Stimulated activated CD4-positive, alpha-beta T cell treated with anti-CD3 and anti-CD28 coated beads, Interleukin-2, amount 100 ng/mL, for 4 hours (primary cell): ENCODE measurements at places on chromosomes 1 and 21.
A peak's percentile ranks its signal among the peaks of the same experiment; 100 is the strongest.

DNA sequence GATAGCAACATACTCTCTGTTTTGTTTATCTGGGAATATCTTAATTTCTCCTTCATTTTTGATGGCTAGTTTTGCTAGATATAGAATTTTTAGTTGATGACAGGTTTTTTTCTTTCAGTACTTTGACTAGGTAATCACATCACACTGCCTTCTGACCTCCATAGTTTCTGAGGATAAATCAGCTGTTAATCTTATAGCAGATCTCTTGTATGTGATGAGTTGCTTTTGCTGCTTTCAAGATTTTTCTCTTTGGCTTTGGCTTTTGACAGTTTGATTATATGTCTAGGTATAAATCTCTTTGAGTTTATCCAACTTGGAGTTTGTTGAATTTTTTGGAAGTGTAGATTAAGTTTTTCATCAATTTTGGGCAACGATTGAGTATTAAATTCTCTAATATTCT lies 142.6 kb downstream of the ZNF644 start:
- no peak for DNase-seq

- DNase-seq, result no peak
Measured at GRCh38 chr21:36584980-36585940, 105.3 kb upstream of the CLDN14 start.

DNA sequence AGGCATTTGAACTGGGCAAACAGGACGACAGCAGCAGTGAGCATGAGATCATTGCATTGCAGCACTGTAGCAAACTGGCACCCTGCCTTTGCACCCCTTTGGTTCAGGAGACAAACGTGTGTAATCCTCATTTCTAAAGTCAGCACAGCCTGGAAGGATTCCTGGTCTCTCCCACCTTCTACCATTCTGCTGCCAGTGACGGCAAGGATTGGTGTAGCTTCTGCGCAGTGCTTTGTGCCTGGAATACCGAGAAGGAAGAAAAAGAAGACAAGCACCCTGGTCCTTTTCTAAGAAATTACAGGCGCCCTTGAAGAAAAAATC lies 805.3 kb downstream of the USP25 start:
- DNase-seq, result no peak

- DNase-seq, result no peak
Measured at GRCh38 chr21:39712976-39713375, 32.0 kb upstream of the IGSF5 start.

GRCh38 chr1:184497959-184498723 lies 111.3 kb downstream of the C1orf21 start:
- DNase-seq, result no peak

- no peak for DNase-seq
Measured at GRCh38 chr1:221444346-221444745, 297.5 kb downstream of the DUSP10 start.

GRCh38 chr1:2903226-2903625 lies 101.7 kb upstream of the TTC34 start:
- DNase-seq, result no peak

- no peak for DNase-seq
Measured at GRCh38 chr1:247212012-247212411, 40.2 kb upstream of the ZNF124 start.

- no peak for DNase-seq
Measured at GRCh38 chr21:25359724-25360123, 247.6 kb downstream of the MRPL39 start.

- no peak for DNase-seq
Measured at GRCh38 chr21:28410256-28410655, 582.4 kb downstream of the LTN1 start.

DNA sequence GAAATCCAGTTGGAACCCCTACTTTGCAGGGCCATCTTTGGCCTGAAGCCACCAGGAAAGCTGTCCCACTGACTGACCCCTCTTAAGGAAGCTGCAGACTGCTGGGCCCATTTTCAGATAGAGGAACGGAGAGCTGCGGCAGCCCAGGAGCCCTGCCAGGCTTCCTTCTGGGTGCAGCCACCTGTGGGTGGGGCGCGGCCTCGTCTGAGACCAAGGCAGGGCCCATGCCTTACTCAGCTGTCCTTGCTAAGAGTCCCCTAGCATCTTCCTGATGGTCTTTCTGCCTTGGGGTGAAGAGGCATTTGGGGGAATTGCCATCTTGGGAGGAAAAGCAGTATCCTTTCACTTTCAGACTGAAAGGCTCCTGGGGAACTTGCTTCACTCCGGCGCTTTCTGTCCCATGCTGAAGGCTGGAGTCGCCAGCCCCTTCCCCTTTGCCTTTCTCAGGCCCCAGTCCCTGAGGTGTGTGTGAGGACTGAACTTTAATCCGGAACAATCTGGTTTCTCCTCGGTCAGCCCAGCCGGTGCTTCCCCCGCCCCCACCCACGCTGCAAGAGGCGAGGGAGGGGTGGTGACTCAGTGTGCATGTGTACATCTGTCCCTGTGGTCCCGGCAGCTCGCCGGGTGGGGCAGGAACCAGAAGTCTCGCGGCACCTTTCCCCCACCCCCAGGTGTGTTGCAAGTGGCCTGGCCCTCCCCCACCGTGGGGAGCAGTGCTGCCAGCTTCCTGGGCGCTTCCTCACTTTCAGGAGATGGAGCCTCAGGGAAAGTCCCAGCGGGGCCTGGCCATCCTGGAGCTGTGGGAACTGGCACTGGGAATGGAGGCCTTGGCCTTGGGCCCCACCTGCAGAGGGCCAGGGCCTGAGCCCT lies 5.1 kb downstream of the ZC3H12A start:
- DNase-seq, result peak; percentile 97

DNA sequence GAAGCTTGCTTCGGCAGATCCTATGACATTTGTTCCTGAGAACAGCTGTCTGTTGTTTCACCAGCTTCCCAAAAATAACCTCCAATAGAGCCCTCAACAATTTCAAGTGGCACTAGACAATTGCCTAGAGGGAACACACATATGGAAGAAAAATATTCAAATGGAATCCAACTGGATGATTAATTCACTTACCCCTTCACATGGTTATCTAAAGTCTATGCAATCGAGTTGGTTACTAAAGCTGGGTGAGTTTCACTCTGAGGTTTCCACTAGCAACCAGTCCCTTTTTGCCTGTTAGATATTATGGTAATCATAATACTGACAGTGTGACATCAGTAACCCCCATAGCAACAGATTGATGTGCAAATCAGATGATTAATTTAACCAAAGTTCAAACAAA lies at the start of gene LEMD1:
TSS of gene LEMD1 (minus strand) at position 259 of the 400 bp plus-strand sequence. CDS start 1,520 bp downstream, outside the sequence.
- no peak for DNase-seq

DNA sequence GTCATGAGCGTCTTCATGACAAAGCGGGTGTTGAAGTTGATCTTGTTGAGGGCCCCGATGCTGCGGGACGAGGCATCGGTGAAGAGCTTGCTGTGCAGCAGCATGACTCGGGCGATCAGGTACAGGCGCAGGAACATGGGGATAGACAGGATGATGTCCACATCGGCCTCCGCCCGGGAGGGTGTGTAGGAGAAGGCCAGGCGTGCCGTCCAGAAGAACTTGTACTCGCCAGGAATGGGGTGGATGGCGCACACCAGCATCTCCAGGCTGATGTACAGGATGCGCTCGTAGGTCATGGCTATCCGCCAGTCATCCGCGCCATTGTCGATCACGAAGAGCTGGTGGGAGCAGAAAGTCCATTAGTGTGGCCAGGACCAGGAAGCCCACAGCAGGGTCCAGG lies 98.0 kb downstream of the KCNN3 start:
- no peak for DNase-seq

GRCh38 chr1:227902641-227902990 lies 45.1 kb downstream of the WNT9A start:
- no peak for DNase-seq

GRCh38 chr21:20004367-20004766 lies 993.8 kb upstream of the NCAM2 start:
- no peak for DNase-seq

DNA sequence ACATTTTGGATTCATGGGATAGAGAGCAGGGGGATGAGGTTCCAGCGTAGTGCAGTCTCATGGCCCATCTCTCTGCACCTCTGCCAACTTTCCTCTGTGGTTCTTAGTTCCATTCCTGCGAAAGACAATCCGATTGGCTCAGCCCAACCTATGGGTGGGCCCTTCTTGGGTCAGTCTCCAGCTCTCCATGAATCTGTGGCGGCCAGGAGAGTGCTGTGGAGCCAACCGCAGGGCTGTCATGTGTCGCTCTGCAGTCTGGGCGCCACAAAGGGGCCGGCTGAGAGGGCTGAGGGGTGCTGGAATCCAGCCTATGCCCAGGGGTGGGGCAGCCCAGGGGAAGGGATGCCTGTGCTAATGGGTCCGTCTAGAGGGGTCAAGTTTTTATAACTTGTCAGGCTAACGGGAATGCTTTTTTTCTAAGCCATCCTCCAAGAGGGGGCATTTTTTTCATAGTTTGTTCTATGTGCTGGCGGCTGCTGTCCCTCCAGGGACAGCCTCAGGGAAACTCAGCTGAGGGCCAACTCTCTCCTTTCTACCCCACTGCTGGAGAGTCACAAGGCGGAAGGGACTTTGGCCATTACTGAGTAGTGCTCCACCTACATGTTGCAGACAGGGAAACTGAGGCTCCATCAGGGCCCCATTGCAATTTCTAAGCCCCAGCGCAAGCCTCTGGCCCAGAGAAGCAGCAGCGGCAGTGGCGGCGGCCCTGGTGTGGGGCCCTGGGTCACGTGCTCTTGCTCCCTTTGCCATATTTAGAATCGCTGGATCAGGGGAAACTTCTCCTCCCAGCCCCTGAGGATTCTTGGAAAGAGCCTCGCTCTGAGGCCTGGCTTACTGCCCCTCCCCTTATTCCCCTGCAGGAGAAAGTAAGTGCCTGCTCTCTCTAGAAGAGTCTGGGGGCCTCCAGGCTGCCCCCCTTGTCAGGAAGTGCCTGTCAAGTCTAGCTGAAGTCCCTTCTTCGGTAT lies 23.4 kb downstream of the KCNQ4 start:
- no peak for DNase-seq

DNA sequence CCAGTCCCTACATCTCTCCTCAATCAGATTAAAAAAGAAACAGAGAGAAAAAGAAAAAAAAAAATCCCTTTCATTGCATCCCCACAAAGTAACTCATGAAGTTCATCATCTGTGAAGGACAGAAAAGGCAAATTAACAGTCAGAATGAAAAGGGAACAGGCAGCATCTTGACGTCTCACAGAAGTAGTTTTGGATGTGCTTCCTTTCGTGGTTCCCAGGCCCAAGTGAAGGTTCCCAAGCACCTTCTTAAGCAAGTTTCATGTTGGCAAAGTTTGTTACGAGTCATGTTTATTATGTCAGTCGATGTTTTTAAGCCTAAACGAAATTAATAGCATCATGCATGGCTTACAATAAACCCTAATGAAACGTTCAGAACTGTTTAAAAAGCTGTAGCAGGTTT lies 475.2 kb downstream of the SETD4 start:
- DNase-seq, result no peak

DNA sequence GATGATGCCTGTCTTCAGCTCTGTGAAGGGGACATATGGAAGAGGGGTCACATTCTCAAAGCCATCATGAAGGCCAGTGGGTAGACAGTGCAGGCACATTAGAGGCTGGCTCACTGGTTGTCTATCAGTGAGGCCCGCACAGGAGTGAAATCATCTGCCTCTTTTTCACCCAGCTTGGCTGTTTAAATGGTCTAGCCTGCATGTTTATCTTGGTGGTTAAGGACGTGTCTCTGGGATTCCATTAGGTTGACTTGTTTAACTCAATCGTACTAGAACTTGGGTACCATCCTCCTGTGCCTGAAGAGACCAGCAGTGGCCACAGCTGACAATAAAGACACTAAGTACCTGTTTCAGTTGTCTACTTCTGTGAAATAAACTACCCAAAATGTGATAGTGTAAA lies 219.3 kb downstream of the PLPP3 start:
- no peak for DNase-seq

GRCh38 chr1:110102081-110102480 lies 10.2 kb upstream of the UBL4B start:
- no peak for DNase-seq
